ENCODE measurements at places on chromosomes 5 and 9.

- no peak overlapping the region for H3K27ac ChIP-seq
- DNase-seq, result no peak
- no peaks in the 10 kb centered on the region for H3K4me1 ChIP-seq
These were observed 72.9 kb upstream of the SHB start for GRCh38 chr9:38141746-38142591.

DNA sequence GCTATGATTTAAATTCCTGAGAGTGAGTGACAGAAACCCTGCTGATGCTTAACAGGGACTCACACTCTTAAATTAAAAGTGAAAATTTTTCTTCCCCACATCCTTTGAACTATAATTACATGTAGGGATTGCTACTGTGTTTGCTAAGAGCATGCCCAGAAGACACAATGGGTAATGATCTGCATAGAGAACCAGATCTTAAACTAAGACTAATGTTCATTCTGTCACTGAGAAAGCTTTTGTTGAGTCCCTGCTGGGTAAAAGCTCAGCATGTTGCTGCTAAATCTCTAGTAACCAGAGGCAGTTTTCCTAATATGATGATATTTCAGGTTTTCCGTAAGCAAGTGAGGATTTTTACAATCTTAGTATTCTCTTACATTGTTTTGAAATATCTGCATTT is 424.8 kb upstream of the SMC2 start:
- no peak for DNase-seq
- no peak overlapping the region for H3K27ac ChIP-seq
- H3K36me3 ChIP-seq, result no peaks in the 10 kb centered on the region
- no peak overlapping the region for H3K4me3 ChIP-seq

DNA sequence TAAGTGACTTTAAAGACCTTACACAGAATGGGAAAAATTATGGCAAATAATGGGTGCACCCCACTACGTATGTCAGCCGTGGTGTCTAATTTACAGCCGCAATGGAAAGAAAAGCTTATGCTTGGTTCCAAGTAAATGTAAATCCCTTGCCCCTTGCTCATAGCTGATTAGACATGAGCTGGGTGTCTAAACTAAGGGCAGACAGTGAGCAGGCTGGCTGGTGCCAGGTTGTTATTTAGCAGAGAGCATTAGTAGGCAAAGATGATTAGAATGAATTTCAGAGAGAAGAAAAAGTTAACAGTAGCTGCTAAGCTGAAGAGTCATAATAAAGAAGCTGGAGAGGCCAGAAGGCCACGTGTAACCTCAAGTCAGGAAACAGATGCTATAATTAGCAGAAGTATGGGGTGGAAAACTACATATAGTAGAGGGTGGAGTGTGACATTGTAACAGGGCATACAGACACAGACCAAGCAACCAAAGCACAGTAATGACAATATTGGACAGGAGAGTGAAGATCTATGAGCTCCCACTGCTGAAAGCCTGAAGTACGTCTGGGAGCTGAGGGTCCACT is 257.7 kb downstream of the MCTP1 start:
- no peaks in the 10 kb centered on the region for H3K36me3 ChIP-seq
- DNase-seq, result no peak
- no peak overlapping the region for H3K4me3 ChIP-seq
- H3K27me3 ChIP-seq, result no peaks in the 10 kb centered on the region

GRCh38 chr5:159324102-159324755 is 6.1 kb downstream of the IL12B start:
- H3K4me1 ChIP-seq, result no peaks in the 10 kb centered on the region
- no peak overlapping the region for H3K27ac ChIP-seq
- peaks cover 27% of the 10 kb centered on the region for H3K27me3 ChIP-seq
- no peak overlapping the region for H3K4me3 ChIP-seq
- H3K36me3 ChIP-seq, result no peaks in the 10 kb centered on the region

- H3K36me3 ChIP-seq, result no peaks in the 10 kb centered on the region
- H3K27me3 ChIP-seq, result no peaks in the 10 kb centered on the region
- H3K4me3 ChIP-seq, result no peak overlapping the region
- H3K4me1 ChIP-seq, result no peaks in the 10 kb centered on the region
- no peak for DNase-seq
- no peak overlapping the region for H3K27ac ChIP-seq
These were observed 378.2 kb downstream of the ACTL7B start for GRCh38 chr9:108477529-108478006.

DNA sequence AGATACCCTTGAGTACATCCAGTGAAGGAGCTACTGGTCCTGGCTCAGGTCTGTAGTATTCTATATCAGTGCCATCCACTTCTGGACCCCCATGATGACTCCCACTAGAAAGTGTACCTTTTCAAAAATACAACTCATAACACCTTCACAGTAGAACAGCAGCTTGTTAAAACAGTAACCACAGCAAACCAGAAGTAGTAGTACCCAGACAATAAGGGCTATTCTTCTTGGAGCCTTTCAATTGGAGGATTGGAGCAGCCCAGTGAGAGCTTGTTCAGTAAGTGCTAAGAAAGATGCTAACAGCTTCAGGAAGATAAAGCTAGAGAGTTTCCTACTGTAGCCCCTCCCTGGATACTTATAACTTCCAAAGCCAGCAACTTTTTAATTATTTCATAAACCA is 10.1 kb downstream of the ARL14EPL start:
- H3K4me3 ChIP-seq, result no peak overlapping the region
- no peak overlapping the region for H3K27ac ChIP-seq
- no peaks in the 10 kb centered on the region for H3K36me3 ChIP-seq
- no peaks in the 10 kb centered on the region for H3K4me1 ChIP-seq

GRCh38 chr5:160357861-160358411 is 12.5 kb downstream of the C1QTNF2 start:
- no peak overlapping the region for H3K4me3 ChIP-seq
- peak overlapping the region; percentile 48 for H3K27ac ChIP-seq
- no peaks in the 10 kb centered on the region for H3K27me3 ChIP-seq

Measured in breast epithelium (tissue), 4 donors.